ENCODE measurements at places on chromosomes 13 and 19. TPM values are rescaled to one million over a fixed set of nuclear protein-coding genes. Genes with fewer than 3 reads are reported as not detected.

TEX29 gene
- 0.99 TPM for total RNA-seq

KCTD15 gene
- total RNA-seq: 0.16 TPM

GRCh38 chr13:24632382-24633121 lies 47.7 kb upstream of the ATP12A start:
- DNase-seq: no peak

DNA sequence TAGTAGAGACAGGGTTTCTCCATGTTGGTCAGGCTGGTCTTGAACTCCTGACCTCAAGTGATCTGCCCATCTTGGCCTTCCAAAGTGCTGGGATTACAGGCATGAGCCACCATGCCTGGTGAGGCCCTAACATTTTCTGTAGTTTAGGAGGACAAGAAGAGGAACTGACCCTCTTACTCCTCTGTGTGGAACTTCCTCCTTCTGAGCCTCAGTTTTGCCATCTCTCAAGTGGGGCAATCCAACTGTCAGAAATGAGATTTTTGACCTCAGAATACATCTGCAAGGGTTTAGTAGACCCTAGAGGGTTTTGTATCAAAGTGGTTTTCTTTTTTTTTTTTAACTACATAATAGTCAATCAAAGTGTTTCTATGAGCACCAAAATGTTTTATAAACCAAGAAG lies 2.4 kb downstream of the DKKL1 start:
- no peak for DNase-seq

DNA sequence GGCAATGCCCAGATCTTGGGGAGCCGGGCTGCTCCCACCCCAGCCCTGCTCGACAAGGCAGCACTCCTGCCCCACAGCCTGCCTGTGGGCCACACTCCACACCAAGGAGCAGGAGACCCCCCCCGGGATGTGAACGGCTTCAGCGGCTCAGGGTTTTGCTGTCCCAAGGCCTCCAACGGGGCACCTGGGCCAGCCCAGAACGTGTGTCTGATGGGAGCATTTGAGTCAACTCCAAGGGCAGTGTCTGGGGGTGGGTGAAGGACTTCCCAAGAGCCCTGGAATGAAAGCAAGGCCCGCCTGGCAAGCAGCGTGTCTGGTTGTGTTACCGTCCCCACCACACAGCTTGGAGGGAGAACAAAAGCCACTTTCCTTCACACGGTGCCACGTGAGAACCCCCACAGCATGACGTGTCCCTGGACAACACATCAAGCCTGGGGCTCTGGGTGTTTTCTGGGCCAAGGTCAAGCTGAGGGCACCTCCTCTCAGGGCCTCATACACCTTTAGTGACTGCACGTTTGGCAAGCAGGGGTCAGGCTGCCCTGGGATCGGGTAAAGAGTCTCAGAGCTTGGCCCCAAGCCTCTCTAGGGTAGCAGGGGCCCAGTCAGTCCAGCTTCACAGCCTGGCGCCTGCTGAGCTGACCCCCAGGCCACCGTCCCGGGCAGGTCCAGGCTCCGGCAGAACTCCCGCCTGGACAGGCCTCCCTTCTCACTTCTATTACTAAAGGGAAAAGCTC lies 6.0 kb downstream of the C13orf46 start:
- no peak for DNase-seq

DNA sequence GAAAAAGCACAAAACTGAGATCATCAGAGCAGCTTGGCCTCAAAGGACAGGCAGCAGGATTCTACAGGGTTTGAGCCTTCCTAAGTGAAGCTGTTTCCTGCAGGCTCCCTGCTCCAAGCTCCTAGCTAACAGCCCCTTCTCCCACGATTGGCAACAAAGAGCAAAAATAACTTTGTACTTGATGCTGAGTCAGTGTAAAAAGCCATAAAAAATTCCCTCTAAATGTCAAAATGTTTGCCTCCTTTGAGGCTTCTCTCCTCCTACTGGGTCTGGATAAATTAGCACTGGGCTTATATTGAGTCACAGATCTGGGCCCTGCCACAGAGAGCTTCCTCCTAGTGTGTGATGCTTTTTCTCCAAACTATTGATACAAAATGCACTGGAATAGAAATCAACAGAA lies 153.3 kb downstream of the TNFRSF19 start:
- no peak for DNase-seq

- no peak for DNase-seq
Measured at GRCh38 chr13:20955496-20955895, 53.0 kb upstream of the XPO4 start.

DNA sequence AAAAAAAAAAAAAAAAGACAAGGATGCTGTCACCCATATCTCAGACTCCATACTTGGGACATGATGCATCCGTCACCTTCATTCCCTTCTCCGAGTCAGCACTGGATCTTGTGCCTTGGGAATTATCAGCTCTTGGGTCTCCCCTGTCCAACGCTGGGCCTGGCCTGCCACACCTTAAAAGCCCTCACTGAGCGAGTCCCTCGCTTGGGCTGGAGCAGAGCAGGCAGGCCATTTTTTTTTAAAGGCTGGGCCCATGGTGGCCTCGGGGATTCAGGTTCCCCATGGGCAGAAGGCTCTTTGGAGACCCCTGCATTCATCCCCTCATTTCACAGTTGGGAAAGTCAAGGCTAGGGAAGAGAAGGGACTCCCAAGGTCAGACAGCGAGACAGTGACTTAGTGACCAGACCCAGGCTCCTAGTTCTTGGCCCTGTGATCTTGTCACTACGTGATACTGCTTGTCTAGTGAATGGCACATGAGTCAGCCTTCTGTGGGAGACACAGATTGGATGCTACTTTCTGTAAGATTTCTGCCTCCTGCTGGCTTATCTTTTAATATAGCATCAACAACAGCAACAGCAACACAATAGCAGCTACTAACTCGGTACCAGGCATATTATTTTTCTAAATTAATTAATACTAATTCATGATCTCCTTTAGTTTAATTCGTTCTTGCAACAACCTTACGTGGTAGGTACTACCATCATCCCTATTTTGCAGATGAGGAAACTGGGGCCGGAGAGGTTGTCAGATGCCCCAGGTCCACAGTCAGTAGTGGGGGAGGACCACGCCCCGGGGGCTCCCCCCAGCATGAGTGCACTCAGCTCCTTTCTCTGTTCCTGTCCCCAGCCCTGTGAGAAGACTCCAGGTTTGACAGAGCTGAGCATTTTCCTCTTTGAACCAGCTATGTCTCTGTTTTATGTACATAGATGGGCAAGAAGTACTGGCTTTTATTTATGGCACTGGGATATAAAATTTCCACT lies 27.4 kb upstream of the ZNF536 start:
- DNase-seq: no peak

ACER1 gene
- total RNA-seq: 1.1 TPM

- DNase-seq: no peak
Measured at GRCh38 chr13:99648066-99648665, 146.9 kb downstream of the TM9SF2 start.

Data from naive thymus-derived CD8-positive, alpha-beta T cell (primary cell).